ENCODE measurements at places on chromosomes 6 and 20. TPM values are rescaled to one million over a fixed set of nuclear protein-coding genes. Genes with fewer than 3 reads are reported as not detected.
A peak's percentile ranks its signal among the peaks of the same experiment; 100 is the strongest.

DNA sequence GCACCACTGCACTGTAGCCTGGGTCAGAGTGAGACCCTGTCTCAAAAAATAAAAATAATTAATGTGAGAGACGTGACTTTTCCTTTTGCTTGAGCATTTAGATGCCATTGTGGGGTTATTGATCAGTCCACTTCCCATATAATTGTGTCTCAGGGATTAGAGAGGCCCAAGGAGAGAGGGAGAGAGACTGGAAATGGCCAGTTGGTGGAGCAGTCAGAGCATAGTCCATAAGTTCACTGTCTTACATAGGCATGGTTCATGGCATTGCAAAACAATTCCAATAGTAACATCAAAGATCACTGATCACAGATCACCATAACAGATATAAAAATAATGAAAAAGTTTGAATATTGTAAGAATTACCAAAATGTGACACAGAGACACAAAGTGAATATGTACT is 15.2 kb upstream of the SDHAF4 start:
- no peaks in the 10 kb centered on the region for H3K4me1 ChIP-seq
- peaks cover 7% of the 10 kb centered on the region for H3K36me3 ChIP-seq
- H3K27me3 ChIP-seq = no peaks in the 10 kb centered on the region
- H3K27ac ChIP-seq = no peak overlapping the region
- DNase-seq = no peak
- no peak overlapping the region for H3K4me3 ChIP-seq

DNA sequence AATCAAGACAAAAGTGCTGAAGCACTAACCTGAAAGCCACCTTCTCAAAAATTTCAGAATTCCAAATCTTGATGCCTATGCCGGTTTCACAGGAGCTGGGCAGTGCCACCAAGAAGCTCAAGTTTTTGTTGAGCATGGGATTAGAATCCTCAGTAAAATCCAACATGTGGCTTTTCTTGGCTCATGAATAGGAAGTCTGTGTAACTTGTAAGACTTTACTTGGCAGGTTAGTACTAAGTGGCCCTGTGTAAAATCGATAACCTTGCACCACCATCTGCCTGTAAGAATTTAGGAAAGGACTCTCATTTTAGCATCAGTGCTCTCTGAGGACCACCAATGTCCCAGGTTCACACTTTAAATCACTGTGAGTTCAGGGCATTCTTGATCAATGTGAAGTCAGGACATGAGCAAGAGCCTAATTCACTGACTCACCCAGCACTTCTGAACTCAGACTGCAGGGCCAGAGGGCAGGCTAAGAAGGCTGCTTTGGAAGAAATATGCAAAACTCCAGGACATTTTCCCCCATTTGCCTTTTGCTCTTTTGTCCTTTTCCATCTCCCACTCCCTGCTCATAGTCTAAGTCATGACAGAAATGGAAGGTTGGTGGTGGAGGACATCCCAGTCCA is 113.2 kb downstream of the EDN1 start:
- no peaks in the 10 kb centered on the region for H3K4me1 ChIP-seq
- no peak for DNase-seq
- no peak overlapping the region for H3K27ac ChIP-seq
- no peaks in the 10 kb centered on the region for H3K36me3 ChIP-seq
- H3K27me3 ChIP-seq = no peaks in the 10 kb centered on the region

GRCh38 chr6:15496345-15497131 is 166.3 kb downstream of the DTNBP1 start:
- H3K4me1 ChIP-seq = peaks cover 2% of the 10 kb centered on the region
- no peak for DNase-seq
- peak overlapping the region; percentile 46 for H3K27ac ChIP-seq
- peaks cover 26% of the 10 kb centered on the region for H3K36me3 ChIP-seq
- no peaks in the 10 kb centered on the region for H3K27me3 ChIP-seq
- H3K4me3 ChIP-seq = no peak overlapping the region

GRCh38 chr20:36572701-36573102 is 695 bp upstream of the TGIF2 start:
- no peaks in the 10 kb centered on the region for H3K27me3 ChIP-seq
- peak overlapping the region; percentile 80 for H3K4me3 ChIP-seq
- peak overlapping the region; percentile 98 for H3K27ac ChIP-seq
- H3K36me3 ChIP-seq = no peaks in the 10 kb centered on the region

DNA sequence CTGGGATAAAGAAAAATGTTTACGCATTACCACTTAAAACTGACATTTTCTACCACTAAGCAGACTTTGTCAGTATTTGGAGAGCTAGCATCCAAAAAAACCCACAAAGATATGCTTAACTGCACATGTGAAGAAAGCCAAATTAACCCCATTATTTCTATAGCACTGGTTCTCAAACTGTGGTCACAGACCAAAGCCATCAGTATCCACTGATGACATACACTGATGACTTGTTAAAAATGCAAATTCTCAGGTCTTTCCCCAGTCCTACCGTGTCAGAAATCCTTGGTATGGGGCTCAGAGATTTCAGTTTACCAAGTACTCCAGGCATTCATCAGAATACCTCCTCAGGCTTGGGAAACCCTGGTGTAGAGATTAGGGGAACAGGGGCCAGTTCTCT is 230.2 kb downstream of the PTPRK start:
- H3K4me1 ChIP-seq = no peaks in the 10 kb centered on the region
- no peaks in the 10 kb centered on the region for H3K27me3 ChIP-seq
- no peak overlapping the region for H3K27ac ChIP-seq
- DNase-seq = no peak

GRCh38 chr6:47129129-47129528 is 87.0 kb upstream of the ADGRF1 start:
- no peak overlapping the region for H3K4me3 ChIP-seq
- H3K27ac ChIP-seq = no peak overlapping the region
- H3K27me3 ChIP-seq = no peaks in the 10 kb centered on the region
- H3K4me1 ChIP-seq = peaks cover 35% of the 10 kb centered on the region

GRCh38 chr6:56802584-56802983 is 152.3 kb upstream of the BEND6 start:
- H3K27ac ChIP-seq = no peak overlapping the region
- H3K36me3 ChIP-seq = peaks cover 2% of the 10 kb centered on the region

DNA sequence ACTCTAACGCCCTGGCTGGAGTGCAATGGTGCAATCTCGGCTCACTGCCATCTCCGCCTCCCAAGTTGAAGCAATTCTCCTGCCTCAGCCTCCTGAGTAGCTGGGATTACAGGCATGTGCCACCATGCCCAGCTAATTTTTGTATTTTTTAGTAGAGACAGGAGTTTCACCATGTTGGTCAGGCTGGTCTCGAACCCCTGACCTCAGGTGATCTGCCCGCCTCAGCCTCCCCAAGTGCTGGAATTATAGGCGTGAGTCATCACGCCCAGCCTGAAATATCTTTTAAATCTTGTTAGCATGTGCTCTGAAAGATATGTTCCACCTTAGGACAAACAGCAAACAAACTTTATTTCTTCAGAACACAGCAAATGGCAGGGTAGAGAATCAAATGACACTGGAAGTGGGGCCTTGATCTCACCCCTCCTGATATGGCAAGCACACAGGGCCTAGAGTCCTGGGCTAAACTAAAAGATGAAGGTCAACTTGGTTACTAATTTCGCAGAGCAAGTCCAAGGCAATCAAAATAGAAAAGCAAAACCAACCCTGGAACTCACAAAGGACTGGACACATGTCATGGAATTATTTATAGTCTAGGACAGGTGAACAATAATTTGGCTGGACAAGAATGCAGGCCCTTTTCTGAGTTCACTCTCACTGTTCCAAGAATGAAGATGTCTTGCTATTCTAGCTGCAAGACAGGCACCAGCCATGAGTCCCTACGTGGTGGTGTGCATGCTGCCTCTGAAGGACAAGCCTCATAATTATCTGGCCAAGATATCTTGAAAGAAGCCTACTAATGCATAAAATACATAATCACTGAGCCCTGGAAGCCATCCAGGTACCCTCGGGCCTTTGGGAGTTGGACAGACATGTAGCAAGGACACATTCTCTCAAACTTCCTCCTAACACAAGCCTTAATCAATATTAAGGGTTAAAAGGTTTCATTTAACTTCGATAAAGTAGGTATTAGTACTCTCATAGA is 35.6 kb downstream of the B4GALT5 start:
- peaks cover 66% of the 10 kb centered on the region for H3K4me1 ChIP-seq
- DNase-seq = no peak
- H3K36me3 ChIP-seq = peaks cover under 1% of the 10 kb centered on the region
- no peak overlapping the region for H3K4me3 ChIP-seq
- no peaks in the 10 kb centered on the region for H3K27me3 ChIP-seq
- peak overlapping the region; percentile 66 for H3K27ac ChIP-seq

The FGD2 gene
- not detected for total RNA-seq

The C20orf144 gene
- total RNA-seq = 0.27 TPM

The IL17F gene
- not detected for total RNA-seq

The TINAG gene
- not detected for total RNA-seq
